ENCODE measurements at places on chromosomes 5 and 9.

DNA sequence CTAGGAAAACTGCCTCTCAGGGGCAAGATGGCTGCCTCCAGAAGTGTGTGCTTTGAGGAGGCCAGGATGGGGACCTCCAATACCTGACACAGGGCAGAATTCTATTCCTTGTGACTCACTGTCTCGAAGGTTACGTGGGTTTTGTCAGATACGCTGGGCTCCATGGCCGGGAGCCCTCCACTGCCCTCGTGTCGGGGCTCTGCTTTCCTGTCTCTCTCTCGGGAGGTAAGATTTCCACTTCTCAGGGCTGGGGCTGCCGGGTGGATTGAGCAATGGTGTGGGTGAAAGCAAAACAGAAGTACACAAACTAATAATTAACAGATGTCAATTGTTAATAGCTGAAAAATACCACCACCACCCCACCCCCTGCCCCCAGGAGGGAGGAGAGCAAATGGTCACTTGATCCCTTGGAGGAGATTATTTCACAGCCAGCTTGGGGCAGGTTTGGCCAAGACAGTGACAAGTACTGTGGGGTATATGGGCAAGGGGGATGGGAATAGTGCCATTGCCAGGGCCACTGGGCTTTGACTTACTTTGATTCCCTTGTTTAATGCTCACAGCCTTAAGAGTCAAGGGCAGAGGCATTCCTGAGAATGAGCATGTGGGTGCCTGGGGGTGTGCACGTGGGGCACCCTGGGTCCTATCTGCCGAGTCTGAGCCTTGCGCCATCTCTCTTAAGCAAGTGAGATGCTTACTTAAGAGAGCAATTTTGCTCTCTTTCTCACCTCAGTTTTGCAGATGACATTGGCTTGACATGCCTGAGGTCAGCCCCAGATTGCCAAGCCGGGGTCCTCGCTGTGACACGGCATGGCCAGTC, 28.8 kb upstream of the DAB2IP start:
- no peak for DNase-seq

GRCh38 chr5:61055434-61056006, 106.7 kb downstream of the SMIM15 start:
- no peak for DNase-seq

- DNase-seq, result no peak
These were observed 139.4 kb upstream of the PPP1R26 start for GRCh38 chr9:135340143-135340655.

DNA sequence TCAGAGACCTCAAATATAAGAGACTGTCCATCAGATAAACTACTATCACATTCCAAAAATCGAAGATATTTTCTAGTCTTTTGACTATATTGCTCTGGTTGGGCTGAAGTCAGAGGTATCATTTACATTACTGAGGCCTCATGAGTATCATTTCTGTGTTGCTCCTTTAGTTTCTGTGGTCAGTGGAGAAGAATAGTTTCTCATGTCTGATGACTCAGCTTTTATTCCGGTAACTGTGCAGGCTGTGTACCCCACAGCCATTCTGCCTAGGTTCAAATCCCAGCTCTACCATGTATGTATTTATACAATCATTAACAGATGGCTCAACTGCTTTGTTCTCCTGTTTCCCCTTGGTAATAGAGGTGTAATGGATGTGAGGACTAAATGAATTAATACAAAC, 179.3 kb downstream of the ALDH1A1 start:
- DNase-seq, result no peak

DNA sequence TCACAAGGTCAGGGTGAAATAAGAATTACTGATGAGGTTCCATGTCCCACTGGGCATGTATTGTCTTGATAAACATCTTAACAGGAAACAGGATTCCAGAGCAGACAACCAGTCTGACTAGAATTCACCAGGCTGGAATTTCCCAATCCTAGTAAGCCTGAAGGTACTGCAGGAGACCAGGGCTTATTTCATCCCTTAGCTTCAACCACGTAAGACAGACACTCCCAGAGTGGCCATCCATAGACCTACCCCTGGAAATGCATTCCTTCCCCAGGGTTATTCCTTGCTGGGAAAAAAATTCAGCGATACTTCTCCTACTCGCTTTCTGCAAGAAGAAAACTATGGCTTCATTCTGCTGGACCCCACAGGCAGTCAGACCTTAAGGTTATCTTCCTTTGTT, 785.4 kb downstream of the NR2F1-AS1 start:
- DNase-seq, result no peak

GRCh38 chr5:131279204-131279603, 15.4 kb downstream of the CDC42SE2 start:
- no peak for DNase-seq

GRCh38 chr5:89125372-89125771, 242.4 kb upstream of the MEF2C start:
- DNase-seq, result no peak

- DNase-seq, result no peak
These were observed 10.8 kb downstream of the UBLCP1 start for GRCh38 chr5:159273923-159274322.

- DNase-seq, result no peak
These were observed 28.0 kb upstream of the ENHO start for GRCh38 chr9:34550681-34551270.

GRCh38 chr5:43646992-43647391, 44.0 kb downstream of the NNT start:
- no peak for DNase-seq

DNA sequence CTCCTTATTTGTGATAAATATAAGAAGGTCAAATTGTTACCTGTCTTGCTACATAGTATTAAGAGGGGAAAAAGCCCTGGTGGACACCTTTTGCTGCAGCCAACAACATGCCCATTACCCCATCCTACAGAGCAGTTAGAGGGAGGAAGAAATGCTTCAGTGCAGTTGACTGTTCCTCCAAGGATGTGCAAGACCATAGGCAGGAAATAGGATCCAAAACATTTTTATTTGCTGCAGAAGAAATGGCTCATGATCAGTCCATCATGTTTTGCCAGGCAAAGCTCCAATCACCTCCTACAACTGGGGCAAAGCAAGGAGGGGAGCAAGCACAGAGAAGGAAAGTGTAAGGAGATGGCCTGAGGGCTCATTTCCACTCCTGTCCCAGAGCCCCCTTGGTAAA, 399.1 kb upstream of the PIK3R1 start:
- DNase-seq, result no peak

DNA sequence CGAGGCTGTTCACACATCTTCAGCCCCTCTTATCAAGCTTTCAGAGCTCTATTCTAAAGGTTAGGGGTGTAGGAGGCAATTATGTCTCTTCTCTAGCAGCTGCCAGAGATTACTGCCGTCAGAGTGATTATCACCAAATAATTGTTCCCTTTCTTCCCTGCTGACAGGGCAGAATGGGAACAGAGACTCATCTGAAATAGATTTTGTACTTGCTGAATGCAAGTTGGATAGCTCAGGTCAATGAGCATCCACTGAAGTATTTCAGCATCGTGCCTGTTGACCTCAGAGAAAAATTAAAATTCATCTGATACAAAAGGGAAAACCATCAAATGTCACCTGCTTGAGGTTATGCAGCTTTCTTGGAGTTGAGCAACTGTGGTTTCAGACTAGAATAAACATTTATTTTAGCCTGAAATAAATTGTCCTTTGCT, 213.7 kb upstream of the MAP3K1 start:
- DNase-seq, result no peak

GRCh38 chr9:97557606-97558095, 56.2 kb downstream of the TMOD1 start:
- DNase-seq, result no peak

DNA sequence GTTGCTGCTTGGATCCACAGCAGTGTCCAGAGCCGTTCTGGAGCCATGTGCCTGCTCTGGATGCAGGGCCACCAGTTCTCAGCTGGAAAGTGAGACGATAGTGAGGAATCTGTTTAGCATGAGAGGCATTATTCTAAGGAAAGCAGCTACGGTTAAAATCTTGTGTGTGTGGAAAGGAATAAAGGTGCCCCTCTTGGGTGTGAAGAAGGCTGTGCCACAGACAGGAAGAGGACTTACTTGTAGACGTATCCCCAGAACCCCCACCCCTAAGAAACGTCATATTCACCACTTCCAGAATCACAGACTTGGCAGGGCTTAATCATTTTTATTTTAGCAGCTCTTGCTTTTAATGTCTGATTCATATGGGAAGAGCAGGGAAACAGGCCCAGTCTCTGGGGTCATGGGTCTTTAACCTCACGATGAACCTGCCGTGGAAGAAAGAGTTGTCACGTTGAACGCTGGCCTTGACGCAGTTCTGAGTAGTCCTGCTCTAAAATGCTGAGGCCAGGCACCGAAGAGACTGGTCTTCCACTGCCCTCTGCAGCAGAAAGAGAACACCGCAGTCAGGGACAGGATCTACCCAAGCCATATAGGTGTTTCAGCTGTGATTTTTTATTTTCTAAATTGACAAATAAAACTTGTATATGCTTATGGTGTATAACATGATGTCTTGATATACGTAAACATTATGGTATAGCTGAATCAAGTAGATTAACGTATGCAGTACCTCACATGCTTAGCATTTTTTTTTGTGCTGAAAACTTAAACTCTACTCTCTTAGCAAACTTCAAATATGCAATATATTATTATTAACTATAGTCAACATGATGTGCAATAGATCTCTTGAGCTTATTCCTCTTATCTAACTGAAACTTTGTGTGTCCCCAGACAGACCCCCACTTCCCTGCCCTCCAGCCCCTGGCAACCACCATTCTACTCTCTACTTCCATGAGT, 38.8 kb downstream of the CARTPT start:
- no peak for DNase-seq

DNA sequence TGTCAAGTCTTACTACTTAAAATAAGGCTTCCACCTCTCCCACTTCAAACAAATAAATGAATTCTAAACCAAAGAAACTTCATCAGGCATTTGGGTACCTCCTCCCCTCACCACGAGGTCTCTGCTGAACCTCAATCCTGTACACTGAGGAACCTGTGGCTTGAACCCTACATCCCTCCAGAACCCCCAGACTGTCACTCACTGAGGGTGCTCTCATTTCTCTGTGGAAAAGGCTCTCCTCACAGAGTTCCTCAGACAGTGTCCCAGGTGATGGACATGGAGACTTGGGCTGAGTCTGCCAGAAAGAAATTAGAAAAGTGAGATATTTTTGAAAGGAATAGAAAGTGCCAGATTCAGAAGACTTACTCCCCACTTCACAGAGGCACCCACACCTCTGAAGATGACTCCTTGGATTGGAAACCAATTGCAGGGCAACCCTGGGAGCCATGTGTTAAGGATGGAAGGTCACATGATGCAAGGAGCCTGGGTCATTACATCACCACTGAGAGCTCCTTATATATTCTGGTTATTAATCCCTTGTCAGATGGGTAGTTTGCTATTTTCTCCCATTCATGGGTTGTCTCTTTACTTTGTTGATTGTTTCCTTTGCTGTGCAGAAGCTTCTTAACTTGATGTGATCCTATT, 19.8 kb downstream of the MLANA start:
- no peak for DNase-seq

DNA sequence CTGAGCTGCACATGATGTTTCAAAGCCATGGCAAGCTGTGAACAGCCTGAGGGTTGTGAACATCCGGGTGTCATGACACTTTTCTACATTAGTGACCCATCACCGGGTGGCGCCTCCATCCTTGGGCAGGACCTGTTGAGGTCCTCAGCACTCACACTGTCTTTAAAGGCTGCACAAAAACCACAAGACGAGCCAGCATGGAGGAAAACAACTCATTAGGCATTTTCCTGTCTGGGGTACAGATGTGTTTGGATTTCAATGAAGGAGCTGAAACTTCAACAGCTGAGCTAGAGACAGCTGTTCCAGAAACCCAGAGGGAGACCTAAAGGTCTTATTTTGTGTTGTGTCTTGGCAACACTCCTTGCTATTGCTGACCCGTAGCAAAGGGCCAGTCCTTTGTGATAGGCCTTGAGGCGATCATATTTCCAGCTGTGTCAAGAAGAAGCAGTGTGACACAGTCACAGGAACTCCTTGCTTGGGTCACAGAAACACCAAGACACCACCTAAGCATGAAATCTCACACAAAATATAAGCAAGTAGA, 151.8 kb upstream of the VLDLR start:
- no peak for DNase-seq

- no peak for DNase-seq
These were observed 65.4 kb upstream of the FAM174A start for GRCh38 chr5:100469767-100470166.

GRCh38 chr5:73797132-73797510, 171.1 kb downstream of the ARHGEF28 start:
- no peak for DNase-seq

DNA sequence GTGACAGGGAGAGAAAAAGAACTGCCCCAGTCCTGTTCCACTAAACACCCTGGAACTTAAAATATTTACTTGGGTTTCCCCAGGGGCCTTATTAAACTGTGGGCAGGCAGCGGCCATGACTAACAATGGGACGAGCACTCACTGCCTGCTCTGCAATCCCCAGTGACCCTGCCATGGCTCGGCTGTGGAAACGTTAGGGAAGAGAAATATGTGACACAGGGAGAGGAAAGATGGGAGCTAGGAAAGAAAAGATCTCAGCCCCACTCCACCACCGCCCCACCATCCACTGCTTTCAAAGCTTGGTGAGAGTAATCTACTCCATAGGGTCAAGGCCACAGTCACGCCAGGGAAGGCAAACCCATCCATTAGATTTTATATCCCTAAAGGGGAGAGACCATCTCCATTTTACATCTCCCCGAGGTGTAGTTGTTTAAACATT, 117.6 kb downstream of the EFNA5 start:
- DNase-seq, result peak; percentile 82

DNA sequence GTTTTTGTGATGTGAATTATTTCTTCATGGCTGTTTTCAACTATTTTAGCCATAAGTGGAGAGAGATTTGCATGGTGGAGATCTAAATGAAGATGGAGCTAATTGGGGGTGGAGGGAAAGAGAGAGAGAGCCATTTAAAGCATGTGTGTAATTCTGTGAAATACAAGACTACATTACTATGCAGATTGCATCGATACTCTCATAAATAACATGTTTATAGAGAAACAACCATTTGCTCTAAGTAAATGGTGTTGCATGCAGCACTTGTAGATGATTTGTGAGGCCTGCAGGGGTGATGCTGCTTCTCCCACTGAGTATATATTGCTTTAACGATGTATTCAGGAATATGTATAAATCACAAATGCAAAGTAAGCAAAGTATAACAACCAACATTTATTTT, 270.2 kb upstream of the RIOK2 start:
- DNase-seq, result no peak

- no peak for DNase-seq
These were observed 242.6 kb upstream of the PAPPA start for GRCh38 chr9:115910959-115911358.

GRCh38 chr5:88544671-88545070, 276.0 kb upstream of the TMEM161B start:
- no peak for DNase-seq

DNA sequence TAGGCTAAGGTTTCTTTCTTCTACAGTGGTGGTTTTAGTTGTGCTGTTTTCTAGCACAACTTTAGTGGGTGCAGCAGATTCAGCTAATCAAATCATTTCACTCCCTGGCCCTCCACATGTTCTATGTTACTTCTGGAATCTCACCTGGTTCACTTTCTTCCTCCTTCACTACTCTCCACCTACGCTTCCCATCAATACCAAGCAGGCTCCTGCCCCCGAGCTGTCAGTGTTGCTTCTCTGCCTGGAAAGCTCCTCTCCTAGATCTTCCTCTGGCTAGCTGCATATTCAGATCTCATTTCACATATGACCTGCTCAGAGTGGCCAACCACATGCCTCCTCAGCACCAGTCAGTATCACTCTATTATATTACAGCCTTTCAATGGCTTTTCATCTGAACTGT, 19.6 kb upstream of the GABRB2 start:
- no peak for DNase-seq

- no peak for DNase-seq
These were observed 64.7 kb downstream of the UBE2R2 start for GRCh38 chr9:33881635-33882034.

- no peak for DNase-seq
These were observed 10.2 kb upstream of the SFXN1 start for GRCh38 chr5:175467983-175468690.
